ENCODE measurements at places on chromosomes 3 and 15.

- no peak for DNase-seq
Measured at GRCh38 chr3:126205717-126206655, 25.6 kb upstream of the ALDH1L1 start.

DNA sequence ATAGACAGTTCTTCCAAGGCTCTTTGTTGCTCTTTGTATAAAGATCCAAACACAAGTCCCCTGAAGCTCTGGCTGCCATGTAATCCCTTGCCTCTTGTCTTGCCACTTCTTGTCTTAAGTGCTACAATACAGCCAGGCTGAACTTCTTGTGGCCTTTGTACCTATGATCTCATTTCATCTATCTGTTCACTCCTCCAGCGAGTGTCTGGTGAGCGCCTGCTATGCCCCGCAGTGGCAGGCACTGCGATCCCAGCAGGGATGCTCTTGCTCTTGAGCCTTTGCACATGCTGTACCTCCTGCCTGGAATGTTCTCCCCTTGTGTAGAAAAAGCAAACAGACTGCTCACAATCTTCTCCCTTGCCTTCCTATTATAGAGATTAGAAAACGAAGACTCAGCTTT is 81.9 kb upstream of the ADPGK start:
- DNase-seq = no peak

- DNase-seq = no peak
Measured at GRCh38 chr3:147360646-147361453, 45.5 kb downstream of the ZIC4 start.

GRCh38 chr3:110234831-110235230 is 836.8 kb upstream of the NECTIN3 start:
- no peak for DNase-seq

- no peak for DNase-seq
Measured at GRCh38 chr3:196141052-196141865, 59.4 kb upstream of the TFRC start.

GRCh38 chr3:9659849-9660248 is 10.5 kb downstream of the MTMR14 start:
- no peak for DNase-seq

- DNase-seq = no peak
Measured at GRCh38 chr3:37216597-37217097, 42.3 kb upstream of the LRRFIP2 start.

GRCh38 chr3:69890691-69891090 is 108.8 kb upstream of the SAMMSON start:
- DNase-seq = no peak

- no peak for DNase-seq
Measured at GRCh38 chr3:132867956-132868355, 145.7 kb upstream of the NPHP3 start.

DNA sequence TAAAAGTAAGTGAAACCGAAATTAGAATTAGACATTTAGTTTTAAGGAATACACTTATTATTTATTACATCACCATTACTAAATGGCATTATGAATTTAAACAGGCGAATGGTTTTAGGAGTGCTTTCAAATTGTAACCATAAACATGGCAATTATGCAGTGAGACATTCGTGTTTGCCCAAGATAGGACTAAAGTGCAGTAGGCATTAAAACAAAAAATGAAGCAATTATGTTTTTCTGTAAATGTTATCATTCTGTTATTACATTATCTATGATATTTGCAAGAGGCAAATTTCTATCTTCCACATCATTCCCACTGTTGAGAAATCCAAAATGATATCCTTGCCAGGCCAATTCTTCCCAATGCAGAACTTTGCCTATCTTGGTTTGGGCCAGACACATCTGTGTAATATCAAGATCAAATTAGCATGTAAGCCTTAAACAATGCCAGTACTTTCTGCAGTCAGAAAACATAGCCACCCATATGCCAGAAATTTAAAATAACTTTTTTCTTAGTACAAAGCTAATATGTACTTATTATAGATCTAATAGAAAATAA is 156.9 kb downstream of the ATP8B4 start:
- DNase-seq = no peak

DNA sequence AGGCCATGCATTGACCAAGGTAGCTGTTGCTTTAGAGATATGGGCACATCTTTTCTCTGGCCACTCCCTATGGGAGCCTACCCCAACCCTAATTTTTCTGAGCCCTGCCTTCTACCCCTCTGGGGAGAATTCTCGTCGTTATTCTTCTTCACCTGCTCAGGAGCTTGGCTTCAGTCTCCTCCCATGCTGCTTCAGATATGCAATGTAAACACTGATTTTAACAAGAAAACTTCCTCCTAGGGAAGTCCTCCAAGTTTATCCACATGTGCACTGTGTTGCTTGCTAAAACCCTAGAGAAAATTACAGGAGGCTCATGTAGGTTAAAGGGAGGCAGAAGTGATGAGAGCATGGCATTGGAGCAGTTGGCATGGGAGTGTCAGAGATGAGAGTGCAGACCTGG is 445.2 kb upstream of the MDFIC2 start:
- DNase-seq = no peak

- DNase-seq = no peak
Measured at GRCh38 chr15:63502137-63502766, 2.1 kb upstream of the USP3 start.

All from stimulated activated CD8-positive, alpha-beta memory T cell treated with anti-CD3 and anti-CD28 coated beads, Interleukin-15, amount 100 ng/mL, for 1 hour (primary cell).